ENCODE measurements at places on chromosomes 3 and 15. TPM values are rescaled to one million over a fixed set of nuclear protein-coding genes. Genes with fewer than 3 reads are reported as not detected.

DNA sequence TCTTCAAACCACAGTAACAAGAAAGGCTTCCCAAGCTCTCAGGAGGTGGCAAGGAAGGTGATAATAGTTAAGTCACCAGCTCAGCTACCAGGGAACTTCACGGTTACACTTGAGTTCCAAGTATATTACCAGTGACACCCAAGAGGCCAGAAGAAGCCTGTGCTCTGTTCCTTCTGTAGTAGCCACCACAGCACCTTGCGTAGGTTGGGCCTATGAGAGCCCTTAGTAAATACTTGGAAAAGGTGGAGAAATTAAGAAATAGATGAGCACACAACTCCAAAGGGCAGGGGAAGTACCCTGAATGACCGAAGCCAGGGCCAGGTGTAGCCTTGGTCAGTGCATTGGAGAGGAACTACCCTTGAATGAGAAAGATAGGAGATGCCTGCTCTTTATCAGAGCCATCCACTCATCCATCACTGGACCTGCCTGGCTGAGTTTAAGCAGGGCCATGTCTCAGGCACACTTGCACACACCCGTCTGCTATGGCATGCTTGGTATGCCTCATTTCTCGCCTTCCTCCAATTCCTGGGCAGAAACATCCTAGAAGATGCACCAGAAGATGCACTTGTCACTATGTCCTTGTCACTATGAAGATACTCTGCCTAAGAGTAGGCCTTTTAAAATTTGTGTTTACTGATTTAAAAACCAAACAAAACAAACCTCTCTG lies 32.6 kb upstream of the NDUFB4 start:
- no peak for DNase-seq

- DNase-seq, result no peak
Measured at GRCh38 chr3:59043391-59043790, 6.4 kb downstream of the CFAP20DC start.

ITGA11 gene
- total RNA-seq, result 22.8 TPM

DNA sequence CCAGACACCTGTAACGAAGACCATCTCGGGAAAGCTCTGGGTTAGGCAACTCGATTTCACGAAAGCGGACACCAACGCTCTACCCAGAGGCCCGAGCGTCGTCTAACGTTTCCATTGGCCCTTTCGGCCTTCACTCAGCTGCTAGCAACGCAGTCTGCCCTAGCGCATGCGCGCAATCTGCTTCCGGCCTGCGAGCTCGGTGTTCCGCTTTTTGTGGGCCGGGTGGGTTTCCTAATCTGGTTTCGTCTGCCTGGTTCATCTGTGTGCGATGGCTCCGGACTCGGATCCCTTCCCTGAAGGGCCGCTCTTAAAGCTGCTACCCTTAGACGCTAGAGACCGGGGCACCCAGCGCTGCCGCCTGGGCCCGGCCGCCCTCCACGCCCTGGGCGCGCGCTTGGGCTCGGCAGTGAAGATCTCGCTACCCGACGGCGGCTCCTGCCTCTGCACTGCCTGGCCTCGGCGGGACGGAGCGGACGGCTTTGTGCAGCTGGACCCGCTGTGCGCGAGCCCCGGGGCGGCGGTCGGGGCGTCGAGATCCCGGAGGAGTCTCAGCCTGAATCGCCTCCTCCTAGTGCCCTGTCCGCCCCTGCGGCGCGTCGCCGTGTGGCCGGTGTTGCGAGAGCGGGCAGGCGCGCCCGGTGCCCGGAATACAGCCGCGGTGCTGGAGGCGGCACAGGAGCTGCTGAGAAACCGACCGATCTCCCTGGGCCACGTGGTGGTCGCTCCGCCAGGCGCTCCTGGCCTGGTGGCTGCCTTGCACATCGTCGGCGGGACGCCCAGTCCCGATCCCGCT lies 24.0 kb upstream of the GATM start:
- DNase-seq, result peak; percentile 98

GRCh38 chr3:11010426-11011165 lies 18.0 kb downstream of the SLC6A1 start:
- no peak for DNase-seq

DNA sequence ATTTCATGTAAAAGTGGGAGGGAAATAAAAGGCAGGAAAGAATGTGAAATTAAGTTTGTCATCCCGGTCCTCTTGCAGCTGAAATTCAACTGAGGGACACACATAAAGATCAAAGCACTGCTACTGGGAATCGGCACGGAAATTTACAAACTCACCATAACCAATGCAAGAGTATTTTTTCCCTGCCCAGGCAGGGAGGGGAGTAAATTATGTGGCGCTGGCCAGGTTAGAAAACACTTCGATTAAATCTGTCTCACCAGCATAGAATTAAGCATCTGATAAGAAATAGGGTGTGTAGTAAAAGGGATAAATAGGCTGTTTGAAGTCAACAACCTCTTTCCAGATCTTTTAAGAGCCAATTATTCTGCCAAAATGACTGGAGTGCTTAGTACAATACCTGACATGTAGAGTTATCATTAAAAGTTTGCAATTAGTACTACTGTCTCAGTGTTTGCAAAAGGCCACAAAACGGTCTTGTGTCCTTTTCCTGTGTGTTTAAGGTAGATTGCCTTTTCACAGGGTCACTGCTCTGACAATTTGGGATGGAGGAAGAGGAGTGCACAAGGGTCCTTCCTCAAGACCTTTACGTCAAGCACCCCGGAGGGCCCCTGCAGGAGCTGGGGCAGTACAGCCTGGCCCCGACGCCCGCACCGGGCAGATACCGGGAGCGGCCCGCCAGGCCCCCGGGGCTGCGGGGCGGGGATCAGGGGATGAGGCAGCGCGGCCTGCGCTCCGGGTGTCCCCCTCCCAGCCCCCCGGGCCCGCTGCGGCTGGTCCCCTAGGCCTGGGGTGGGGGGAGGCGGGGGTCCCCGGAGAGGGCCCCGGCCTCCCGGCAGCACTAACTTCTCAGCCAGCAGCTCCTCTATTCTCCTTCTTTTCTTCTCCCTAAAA lies 651 bp downstream of the UBA3 start:
- DNase-seq, result no peak

- DNase-seq, result no peak
Measured at GRCh38 chr15:40554161-40554525, 10.7 kb downstream of the CCDC32 start.

CALML4 gene
- total RNA-seq, result 6.3 TPM

DNA sequence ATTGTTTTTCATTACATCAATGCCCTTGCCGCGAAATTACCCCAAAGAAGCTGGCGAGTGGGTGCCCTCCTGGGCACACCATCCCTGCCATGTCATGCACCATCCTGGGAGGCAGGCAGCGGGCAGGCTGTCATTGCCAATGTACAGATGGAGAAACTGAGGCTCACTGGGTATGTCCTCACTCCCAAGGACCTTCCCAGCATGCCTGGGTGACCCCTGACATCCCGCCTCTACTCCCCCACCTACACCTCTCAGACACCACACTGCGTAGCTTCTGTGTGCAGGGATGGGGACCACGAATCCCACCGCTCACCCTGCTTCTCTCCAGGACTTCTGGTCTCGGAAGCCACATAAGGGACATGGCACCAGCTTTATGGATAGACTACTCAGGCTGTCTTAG lies 41.0 kb upstream of the SLC41A3 start:
- DNase-seq, result peak; percentile 28

NR2E3 gene
- total RNA-seq, result 0.23 TPM

CHRNA3 gene
- not detected for total RNA-seq

LMAN1L gene
- not detected for total RNA-seq

GRCh38 chr3:188257384-188258026 lies 103.5 kb downstream of the LPP start:
- no peak for DNase-seq

GRCh38 chr3:157871248-157871647 lies 235.0 kb downstream of the SHOX2 start:
- no peak for DNase-seq

GRAMD2A gene
- 3.1 TPM for total RNA-seq

- DNase-seq, result no peak
Measured at GRCh38 chr3:149333176-149333859, at the start of gene TM4SF18. TSS of gene TM4SF18 (minus strand) at chr3:149333636. CDS start at chr3:149333382, 254 bp downstream.

DNA sequence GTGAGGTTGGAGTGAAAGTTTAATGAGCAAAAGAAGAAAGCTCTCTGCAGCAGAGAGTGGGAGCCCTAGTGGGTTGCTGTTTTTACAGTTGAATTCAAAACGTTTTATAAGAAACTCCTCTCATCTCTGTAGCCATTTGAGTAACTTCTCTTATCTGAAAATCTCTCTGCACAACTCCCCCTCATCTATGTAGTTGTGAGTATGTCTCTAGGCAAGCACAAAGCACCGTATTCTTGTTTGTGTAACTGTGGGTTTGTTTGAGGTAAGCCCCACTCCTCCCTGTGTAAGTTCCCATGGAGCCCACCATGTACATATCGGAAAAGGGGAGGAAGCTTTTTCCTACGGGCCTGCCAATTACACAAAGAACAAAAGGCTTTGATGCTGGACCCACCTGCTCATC lies 56.5 kb upstream of the GOLGA6L2 start:
- no peak for DNase-seq

- no peak for DNase-seq
Measured at GRCh38 chr3:155407331-155407730, 113.8 kb upstream of the STRIT1 start.

All from ureter (tissue), 1 donor.